ENCODE measurements at places on chromosomes 13 and 19. TPM values are rescaled to one million over a fixed set of nuclear protein-coding genes. Genes with fewer than 3 reads are reported as not detected.

The PEX11G gene
- 3.7 TPM for total RNA-seq

The CBY2 gene
- total RNA-seq = not detected

The ZNF83 gene
- 18.2 TPM for total RNA-seq

The ZBTB7A gene
- 27.3 TPM for total RNA-seq

The ZNF253 gene
- 2.3 TPM for total RNA-seq

The AKT2 gene
- total RNA-seq = 69.5 TPM

The SBNO2 gene
- total RNA-seq = 84.6 TPM

The LIM2 gene
- not detected for total RNA-seq

The ZNF625 gene
- 6.8 TPM for total RNA-seq

The TGDS gene
- total RNA-seq = 15.3 TPM

The KIR3DL2 gene
- not detected for total RNA-seq

The NTF4 gene
- not detected for total RNA-seq

The MEDAG gene
- 2.4 TPM for total RNA-seq

The CYP4F2 gene
- not detected for total RNA-seq

The ZNF543 gene
- total RNA-seq = 10.0 TPM

The MIA gene
- not detected for total RNA-seq

The IGSF23 gene
- not detected for total RNA-seq

The F7 gene
- not detected for total RNA-seq

The CGB8 gene
- total RNA-seq = not detected

The CATSPERD gene
- not detected for total RNA-seq

The PRR19 gene
- not detected for total RNA-seq

The CRTC1 gene
- 2.0 TPM for total RNA-seq

The ZNF805 gene
- 13.0 TPM for total RNA-seq

The ZNF878 gene
- total RNA-seq = 0.49 TPM
